Renal pelvis (tissue), 12 donors: ENCODE measurements at places on chromosomes 12 and 14. TPM values are rescaled to one million over a fixed set of nuclear protein-coding genes. Genes with fewer than 3 reads are reported as not detected.

The FOXM1 gene
- 37.4 TPM for polyA plus RNA-seq

The SRRM4 gene
- 0.03 TPM for polyA plus RNA-seq

The RNU7-1 gene
- polyA plus RNA-seq, result 5.8 TPM

The GNB3 gene
- 7.0 TPM for polyA plus RNA-seq

The MAP4K5 gene
- 50.4 TPM for polyA plus RNA-seq

The SMIM41 gene
- 0.61 TPM for polyA plus RNA-seq

The TMEM121 gene
- 5.4 TPM for polyA plus RNA-seq

The TMCC3 gene
- polyA plus RNA-seq, result 39.4 TPM

The NFE2 gene
- polyA plus RNA-seq, result 2.4 TPM

The AP1G2 gene
- 122 TPM for polyA plus RNA-seq

DNA sequence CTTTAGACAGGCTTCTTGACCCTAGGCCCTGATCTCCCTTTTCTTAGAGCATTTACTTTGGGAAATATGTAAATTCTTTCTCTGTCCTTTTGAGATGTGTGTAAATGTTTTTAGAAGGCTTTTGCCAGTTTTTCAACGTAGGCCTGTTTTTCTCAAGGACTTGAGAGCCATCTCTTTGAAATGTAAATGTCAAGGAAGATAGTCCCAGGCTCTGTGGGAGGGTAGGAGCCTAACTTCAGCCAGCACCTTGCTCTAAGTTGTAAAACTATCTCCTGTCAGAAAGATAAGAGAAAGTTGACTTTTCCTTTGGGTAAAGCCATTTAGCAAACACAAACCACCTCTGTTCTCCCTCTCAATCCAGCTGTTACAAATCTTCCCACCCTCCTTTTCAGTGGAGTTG lies 219.8 kb downstream of the RPS29 start:
- DNase-seq, result no peak

- DNase-seq, result no peak
Observed at GRCh38 chr12:8970432-8970831, 18.9 kb upstream of the KLRG1 start.

DNA sequence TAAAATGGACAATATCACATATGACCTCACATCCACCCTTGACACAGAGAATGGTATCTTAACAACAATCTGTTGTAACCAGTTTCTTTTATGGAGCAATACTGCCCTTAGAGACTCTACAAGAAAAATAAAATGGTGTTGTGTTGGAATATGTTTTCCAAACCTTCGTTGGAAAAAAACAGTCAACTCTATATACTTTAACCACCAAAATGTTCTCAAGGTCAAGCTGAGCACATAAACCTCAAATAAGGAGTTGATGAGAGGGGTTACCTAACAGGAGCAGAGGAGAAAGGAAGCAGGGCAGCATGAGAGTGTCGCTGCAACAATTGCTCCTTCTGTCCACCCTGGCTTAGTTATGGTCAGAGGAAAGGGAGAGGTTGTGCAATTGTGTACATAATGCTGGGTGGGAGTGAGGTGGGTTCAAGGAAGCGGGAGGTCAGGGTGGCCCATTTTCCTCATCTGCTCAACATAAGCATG lies 179.2 kb upstream of the BMP4 start:
- no peak for DNase-seq

GRCh38 chr14:51369814-51370213 lies 129.8 kb downstream of the TMX1 start:
- DNase-seq, result no peak

- DNase-seq, result no peak
Observed at GRCh38 chr14:87995500-87996290, 2.7 kb upstream of the GALC start.

- no peak for DNase-seq
Observed at GRCh38 chr12:82688596-82688995, 1.9 kb downstream of the TMTC2 start.

DNA sequence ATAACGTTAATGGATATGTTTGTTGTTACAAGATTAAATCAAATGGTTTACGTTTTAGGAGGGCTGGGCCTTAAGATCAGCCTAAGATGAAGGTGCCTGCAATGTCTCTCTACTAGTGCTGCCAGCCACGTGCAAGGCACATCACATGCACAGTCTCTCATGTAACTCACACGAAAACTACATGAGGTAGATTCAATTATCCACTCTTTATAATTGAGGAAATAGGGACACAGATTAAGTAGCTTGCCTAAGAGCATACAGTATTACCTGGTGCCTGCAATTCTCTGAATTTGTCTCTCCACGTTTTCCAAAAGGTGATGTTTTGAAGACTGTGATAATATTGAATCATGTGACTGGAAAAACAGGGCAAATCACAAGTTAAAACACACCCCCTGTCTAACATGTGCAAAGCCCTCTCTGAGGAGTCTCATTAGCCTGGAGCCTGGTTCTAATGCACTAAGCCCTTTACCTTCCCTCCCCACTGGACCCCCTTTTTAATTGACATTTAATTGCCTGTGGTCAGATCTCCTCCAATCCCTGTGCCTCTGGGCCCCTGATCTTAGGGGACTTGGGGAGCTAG lies 14.6 kb upstream of the ATP2A2 start:
- no peak for DNase-seq

GRCh38 chr12:124493809-124494750 lies 73.3 kb downstream of the NCOR2 start:
- no peak for DNase-seq

- no peak for DNase-seq
Observed at GRCh38 chr12:44101475-44101874, 265.6 kb downstream of the TMEM117 start.

DNA sequence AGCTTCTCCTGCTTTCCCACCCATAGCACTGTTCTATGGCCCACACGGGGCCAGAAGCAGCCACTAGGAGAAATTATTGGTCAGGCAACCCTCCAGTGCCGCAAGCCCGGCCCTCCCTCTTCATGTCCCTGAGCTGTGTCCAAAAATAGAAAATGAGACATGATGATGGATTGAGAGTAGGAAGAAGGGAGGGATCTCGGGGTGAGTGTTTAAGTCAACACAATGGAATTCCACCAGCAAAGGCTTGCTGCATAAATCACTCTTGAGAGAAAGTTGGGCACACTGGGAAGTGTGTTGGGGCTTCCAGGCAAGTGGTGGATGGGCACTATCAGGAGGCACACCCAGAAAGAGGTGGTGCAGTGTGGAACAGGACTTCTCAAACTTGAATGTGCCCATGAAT lies 94.2 kb downstream of the LLPH start:
- DNase-seq, result peak; percentile 31

GRCh38 chr12:119044094-119044493 lies 62.8 kb downstream of the SRRM4 start:
- no peak for DNase-seq

- DNase-seq, result no peak
Observed at GRCh38 chr14:104284636-104285507, 146.5 kb downstream of the KIF26A start.

- DNase-seq, result no peak
Observed at GRCh38 chr14:27389402-27389801, 791.6 kb upstream of the NOVA1 start.

GRCh38 chr12:72030277-72030676 lies 91.6 kb downstream of the TPH2 start:
- DNase-seq, result no peak

GRCh38 chr12:111298582-111299436 lies 70.1 kb downstream of the PHETA1 start:
- DNase-seq, result peak; percentile 63

DNA sequence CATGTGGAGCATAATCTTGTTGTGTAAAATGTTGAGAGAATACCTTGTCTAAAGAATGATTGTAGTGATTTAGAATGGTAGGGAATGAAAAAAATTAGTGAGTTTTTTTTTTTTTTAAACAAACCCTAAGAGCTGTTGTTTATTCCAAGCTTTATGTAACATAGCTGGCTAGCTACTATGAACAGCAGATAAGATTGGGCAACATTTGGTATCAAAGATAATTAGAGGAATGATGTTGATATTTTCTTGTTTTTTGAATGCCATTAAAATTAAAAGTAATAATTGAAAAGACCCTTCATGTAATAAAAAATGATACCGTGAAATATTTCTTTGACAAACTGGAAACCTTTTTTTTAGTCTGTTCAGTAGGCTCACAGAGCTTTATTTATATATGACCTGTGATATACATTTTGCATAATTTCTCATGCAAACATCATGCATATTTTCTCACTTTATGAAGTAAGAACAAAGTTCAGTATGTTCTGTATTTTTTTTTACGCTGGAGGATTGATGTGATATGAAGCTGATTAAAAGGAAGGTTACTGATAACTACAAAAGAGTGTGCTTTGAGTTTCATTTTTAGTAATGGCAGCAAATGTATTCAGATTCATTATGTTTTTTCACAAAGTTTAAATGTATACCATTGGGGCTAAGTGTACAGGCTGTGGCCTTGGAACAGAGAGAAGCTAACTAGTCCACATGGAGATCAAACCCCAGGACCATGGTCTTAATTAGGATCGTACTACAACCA lies 8.1 kb downstream of the CPSF6 start:
- DNase-seq, result no peak

DNA sequence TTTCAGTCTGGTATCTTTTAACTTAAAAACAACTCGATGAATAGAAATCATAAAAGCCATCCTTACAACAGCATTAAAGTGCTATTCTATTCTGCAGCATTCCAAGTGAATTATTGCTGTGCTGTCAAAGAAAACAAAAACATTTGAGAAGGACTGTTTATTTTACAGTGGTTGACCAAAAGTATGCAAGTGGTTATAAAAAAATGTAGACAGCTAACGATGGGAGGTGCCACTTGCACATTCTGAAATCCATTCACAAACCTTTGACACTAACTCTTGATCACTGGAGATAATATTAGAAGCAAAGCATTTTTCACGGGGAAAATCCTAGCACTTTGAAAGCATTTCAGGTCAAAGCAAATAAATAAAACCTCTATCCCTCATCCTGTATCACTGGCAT lies 55.6 kb downstream of the HMGA2 start:
- no peak for DNase-seq

GRCh38 chr12:67804168-67804567 lies 155.6 kb downstream of the DYRK2 start:
- no peak for DNase-seq

- no peak for DNase-seq
Observed at GRCh38 chr12:43662736-43663135, 95.9 kb downstream of the PUS7L start.

GRCh38 chr12:131372171-131372475 lies 338.8 kb upstream of the SFSWAP start:
- DNase-seq, result no peak

GRCh38 chr12:84910549-84911241 lies 1.9 kb downstream of the SLC6A15 start:
- peak; percentile 14 for DNase-seq

DNA sequence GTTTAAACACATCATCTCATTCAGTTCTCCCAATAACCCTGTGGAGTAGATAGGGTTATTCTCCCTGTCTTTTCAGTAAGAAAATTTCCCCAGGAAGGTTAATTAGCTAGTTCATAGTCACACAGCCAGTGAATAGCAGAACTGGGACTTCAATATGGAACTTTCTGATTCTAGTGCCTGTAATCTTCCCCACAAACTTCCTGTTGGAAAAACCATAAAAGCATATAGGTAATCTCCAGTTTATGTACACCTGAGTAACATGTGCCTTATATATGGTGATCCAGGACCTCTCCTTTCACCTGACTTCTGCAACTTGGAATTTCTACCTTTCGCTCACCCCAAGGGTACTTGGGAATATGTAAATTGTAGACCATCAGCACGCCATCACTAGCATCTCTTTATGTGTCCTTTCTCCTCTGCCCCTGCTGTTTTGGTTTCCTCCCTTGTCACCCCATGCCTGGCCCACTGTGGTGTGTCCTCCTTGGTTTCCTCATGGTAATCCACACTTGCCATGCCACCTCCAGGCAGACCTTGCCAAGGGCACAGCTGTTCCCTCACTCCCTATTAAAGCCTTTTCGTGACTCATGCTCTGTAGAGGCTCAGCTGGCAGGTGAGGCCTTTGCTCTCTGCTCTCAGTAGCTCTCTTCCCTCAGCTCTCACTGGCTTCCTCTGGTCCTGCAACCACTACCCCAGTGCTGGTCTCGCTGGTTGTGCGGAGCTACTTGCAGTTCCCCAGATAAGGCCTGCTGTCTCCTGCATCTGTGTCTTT lies 16.7 kb downstream of the TBC1D30 start:
- DNase-seq, result no peak

DNA sequence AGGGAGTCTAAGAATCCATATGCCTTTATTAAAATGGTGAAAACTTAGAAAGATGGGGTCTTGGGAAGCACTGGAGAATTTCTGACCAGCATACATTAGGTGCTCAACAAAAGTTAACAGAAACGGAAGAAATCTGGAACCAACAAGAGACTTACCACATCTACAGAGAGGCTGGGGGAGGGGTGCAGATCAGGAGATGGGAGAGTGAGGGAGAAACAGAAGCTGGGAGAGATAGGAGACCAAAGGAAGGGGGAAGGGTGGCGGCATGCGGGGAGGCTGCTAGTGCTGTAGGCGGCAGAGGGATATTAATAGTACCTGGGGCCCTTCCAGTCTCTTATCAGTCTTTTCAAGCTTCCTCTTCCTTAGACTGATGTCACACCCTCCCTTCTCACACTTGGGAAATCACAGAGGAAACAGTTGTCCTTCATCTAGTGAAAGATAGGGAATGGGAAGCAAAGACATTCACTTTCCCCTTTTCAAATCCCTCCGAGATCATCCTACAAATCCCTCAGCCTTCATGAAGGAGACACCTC lies 18.1 kb downstream of the ZBTB39 start:
- no peak for DNase-seq

DNA sequence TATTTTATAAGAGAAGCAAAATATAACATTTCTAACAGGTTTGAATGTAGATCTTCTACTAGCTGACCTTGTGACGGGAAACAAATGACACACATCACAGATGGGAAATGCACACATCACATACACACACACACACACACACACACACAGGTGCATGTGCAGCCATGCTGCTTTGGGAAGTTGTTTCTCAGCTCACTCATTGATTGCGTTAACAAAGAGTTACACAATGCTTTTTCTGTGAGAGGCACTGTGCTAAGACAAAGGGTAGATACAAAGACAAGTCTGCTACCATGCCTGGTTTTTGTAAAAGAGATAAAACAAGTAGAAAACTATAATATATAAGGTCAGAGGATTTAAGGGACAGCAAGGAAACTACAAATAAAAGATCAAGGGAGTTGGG lies 1.3 kb upstream of the NR1H4 start:
- DNase-seq, result no peak

GRCh38 chr12:93578221-93578620 lies 5.7 kb downstream of the SOCS2 start:
- DNase-seq, result no peak

DNA sequence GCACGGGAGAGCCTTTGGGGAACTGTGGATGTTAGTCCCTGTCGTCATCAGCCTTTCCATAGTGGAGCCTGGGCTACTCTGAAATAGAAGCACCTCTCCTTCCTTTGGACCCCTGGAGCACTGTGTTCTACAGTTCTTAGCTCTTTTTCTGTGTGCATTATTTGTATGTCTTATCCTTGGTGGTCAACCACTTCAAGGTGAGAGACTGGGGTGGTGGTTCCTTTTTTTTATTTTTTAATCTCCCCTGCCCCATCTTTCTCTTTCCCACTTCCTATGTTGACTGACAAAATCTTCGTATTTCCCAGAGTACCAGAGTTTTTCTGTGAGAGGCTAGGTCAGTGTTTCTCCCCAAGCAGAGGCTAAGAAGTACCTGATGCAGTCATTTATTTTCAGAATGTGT lies 111.7 kb downstream of the CRADD start:
- DNase-seq, result no peak
